Naive thymus-derived CD8-positive, alpha-beta T cell (primary cell): ENCODE measurements at places on chromosomes 11 and 22.
A peak's percentile ranks its signal among the peaks of the same experiment; 100 is the strongest.

GRCh38 chr11:62157603-62158002 is 32.4 kb upstream of the SCGB1D1 start:
- H3K4me1 ChIP-seq = no peaks in the 10 kb centered on the region
- no peak for DNase-seq
- H3K27ac ChIP-seq = no peak overlapping the region
- no peak overlapping the region for H3K4me3 ChIP-seq

GRCh38 chr22:19178065-19178656 is 375 bp downstream of the SLC25A1 start:
- H3K27me3 ChIP-seq = no peaks in the 10 kb centered on the region
- H3K36me3 ChIP-seq = no peaks in the 10 kb centered on the region
- H3K4me1 ChIP-seq = peaks cover 6% of the 10 kb centered on the region
- H3K4me3 ChIP-seq = no peak overlapping the region
- DNase-seq = peak; percentile 66
- H3K27ac ChIP-seq = no peak overlapping the region

DNA sequence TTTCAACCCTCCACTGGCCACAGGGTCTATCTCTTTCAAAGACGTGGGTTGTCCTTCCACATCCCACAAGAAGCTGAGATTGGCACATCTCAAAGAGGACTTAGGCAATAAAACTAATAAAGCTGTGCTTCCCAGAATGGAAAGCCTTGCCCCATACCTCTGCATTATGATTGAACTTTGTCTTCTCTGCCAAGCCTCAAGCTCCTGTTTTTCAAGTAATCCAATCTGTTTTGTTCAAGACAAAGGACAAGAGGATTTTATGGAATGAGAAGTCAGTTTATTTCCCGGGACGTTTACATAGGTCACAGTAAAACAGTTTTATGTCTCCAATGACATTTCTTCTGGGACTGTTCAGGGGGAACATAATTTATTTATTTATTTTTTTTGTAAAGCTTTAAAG is 108.4 kb downstream of the GALNT18 start:
- H3K27ac ChIP-seq = no peak overlapping the region
- H3K27me3 ChIP-seq = no peaks in the 10 kb centered on the region
- no peak for DNase-seq
- H3K36me3 ChIP-seq = no peaks in the 10 kb centered on the region
- H3K4me3 ChIP-seq = no peak overlapping the region

DNA sequence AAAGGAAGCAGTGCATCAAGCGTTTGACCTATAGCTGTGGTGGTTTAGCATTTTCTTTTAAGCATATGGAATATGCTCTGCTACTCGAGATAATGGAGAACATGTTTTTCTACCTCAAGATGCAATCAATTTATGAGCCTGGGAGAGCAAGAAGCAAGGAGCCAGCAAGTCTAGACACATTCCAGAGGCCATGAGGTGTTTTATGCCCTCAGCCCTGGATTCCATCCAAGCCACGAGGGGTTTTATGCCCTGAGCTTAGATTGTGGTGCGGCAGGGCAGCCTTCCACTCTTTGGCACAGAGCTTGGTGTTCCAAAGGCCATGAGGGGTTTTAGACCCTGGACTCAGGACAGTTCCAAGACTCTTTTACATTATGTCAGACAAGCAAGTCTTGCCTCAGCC is 11.7 kb upstream of the DNAJB13 start:
- DNase-seq = no peak
- no peak overlapping the region for H3K27ac ChIP-seq
- H3K4me3 ChIP-seq = no peak overlapping the region
- H3K27me3 ChIP-seq = no peaks in the 10 kb centered on the region
- peaks cover 4% of the 10 kb centered on the region for H3K4me1 ChIP-seq

DNA sequence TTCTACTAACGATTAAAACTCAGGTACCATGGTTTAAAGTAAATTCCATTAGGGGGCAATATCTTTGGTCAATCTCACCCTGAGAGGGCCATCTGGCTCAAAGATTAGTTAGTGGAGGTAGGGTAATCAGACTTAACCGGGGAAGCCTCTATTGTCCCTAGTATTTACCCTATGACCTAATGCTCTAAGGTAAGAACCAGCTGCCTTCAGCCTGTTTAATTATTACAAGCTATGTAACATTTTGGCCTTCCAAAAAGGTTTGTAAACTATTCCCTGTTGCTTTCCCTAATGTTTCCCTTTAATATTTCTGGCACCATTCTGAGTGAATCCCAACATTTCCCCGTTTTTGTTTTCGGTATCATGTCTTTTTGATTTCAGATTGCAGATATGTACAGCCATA is 15.1 kb upstream of the GLYATL1 start:
- peaks cover 22% of the 10 kb centered on the region for H3K4me1 ChIP-seq
- H3K4me3 ChIP-seq = no peak overlapping the region
- H3K27me3 ChIP-seq = peaks cover 4% of the 10 kb centered on the region
- H3K27ac ChIP-seq = no peak overlapping the region
- no peaks in the 10 kb centered on the region for H3K36me3 ChIP-seq

DNA sequence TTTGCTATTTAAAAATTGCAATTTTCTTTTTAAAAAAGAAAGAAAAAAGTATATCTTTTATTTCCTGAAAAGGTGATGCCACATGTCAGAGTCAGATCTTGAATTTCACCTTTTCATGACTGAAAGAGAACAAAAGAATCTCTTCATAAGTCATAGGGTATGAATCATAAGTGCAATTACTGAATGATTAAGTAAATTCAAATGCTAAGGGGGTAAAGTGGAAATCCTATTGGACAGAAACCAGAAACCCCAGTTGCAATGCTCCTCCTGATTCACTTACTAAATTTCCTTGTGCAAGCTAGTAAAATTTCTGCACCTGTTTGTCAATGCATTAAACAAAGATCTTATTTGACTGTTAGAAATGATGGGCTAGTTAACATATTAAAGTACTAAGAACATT is 8.2 kb upstream of the PRRG4 start:
- H3K36me3 ChIP-seq = peaks cover 1% of the 10 kb centered on the region
- no peak overlapping the region for H3K4me3 ChIP-seq
- H3K4me1 ChIP-seq = peaks cover 3% of the 10 kb centered on the region
